ENCODE measurements at places on chromosomes 13 and 19.

DNA sequence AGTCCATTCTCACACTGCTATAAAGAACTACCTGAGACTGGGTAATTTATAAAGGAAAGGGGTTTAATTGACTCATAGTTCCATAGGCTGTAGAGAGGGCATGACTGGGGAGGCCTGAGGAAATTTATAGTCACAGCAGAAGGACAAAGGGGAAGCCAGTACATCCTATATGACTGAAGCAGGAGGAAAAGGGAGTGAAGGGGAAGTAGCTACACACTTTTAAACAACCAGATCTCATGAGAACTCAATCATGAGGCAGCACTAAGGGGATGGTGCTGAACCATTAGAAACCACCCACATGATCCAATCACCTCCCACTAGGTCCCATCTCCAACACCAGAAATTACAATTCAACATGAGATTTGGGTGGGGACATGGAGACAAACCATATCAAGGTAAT lies 209.1 kb downstream of the DIAPH3 start:
- no peak for DNase-seq

DNA sequence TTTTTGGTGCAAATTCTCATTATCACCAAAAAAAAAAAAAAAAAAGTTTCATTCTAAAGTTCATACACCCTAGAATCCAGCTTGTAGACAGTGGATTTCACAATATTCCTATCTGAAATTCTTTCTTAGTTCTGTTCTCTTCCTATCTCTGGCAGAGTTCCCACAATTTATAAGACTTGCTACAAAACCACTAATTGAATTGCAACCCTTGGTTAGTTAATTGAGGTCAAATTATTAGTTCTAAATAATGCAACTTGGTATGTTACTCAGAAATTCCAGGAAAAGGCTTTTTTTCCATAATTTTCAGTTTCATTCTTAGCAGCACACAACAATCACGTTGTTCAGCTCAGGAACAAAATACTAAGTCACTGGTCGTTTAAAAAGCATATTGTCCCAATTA lies 58.5 kb downstream of the SPATA13 start:
- no peak for DNase-seq

GRCh38 chr13:48533961-48534600 lies 1.2 kb upstream of the RCBTB2 start:
- DNase-seq: no peak

DNA sequence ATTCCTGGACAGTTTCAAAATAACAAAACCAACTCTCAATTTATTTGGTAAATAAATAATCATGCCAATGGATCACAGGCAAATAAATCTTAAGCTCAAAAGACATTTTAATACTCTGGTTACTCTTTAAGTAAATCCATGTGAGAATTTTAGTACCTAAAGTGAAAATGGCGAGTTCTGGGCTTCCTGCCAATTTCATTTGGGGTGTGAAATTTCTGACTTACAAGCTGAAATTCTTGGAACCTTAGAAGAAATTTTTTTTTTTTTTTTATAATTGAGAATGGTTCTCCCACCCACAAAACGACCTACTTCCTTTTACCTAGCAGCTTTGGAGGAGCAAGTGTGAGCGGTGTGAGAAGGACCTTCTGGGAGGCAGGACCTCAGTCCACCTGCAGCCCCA lies 354.5 kb upstream of the NBEA start:
- no peak for DNase-seq

- no peak for DNase-seq
These were observed 24.9 kb downstream of the PCID2 start for GRCh38 chr13:113183450-113184129.

DNA sequence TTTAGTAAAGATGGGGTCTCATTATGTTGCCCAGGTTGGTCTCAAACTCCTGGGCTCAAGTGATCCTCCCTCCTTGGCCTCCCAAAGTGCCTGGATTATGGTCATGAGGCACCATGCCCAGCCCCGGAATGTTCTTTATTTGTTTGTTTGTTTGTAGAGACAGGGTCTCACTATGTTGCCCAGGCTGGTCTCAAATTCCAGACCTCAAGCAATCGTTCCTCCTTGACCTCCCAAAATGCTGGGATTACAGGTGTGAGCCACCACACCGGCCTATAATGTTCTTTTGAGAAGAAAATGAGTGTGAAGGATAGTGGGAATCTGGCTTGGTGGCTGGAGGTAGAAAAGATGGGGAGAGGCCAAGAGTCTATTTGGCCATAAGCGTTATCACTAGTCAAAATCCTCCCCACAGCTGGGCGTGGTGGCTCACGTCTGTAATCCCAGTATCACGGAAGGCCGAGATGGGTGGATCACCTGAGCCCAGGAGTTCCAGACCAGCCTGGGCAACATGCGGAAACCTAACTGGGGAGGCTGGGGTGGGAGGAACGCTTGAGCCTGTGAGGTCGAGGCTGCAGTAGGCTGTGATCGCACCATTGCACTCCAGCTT lies 5.2 kb upstream of the BBC3 start:
- DNase-seq: no peak

DNA sequence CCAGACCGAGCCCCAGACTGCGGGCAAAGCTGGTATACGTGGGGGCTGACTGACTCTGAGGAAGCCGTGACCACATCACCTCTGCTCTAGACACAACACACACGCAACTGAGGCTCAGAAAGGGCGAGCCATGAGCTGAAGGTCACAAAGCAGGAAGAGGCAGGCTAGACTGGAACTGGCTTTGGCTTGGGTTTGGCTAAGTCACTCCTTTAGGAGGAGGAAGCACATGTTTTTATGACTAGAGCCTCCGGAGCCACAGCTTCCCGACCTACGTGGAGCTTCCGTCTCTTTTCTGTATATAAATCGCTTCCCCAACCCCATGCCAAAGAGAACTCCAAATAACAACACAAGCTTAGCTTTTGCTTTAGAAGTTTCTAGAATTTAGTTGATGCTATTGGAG lies 48.0 kb downstream of the RFX2 start:
- DNase-seq: no peak

DNA sequence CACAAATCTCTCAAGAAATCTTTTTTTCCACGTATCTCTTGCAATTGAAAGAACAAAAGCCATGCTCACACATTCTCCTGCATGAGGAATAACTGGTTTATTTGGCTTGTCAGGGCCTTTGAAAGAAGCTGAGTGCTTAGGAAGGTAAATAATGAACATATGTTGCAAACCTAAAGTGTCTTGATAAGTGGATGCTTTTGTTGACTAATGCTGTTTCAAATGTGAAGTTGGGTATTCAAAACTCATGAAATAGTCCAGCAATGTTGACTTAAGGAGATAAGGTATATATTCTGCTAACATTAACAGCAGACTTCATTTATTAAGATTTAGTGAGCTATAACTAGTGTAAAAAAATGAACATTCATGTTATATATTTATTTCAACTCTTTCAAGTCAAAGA lies 1792.7 kb upstream of the MIR17HG start:
- DNase-seq: no peak

DNA sequence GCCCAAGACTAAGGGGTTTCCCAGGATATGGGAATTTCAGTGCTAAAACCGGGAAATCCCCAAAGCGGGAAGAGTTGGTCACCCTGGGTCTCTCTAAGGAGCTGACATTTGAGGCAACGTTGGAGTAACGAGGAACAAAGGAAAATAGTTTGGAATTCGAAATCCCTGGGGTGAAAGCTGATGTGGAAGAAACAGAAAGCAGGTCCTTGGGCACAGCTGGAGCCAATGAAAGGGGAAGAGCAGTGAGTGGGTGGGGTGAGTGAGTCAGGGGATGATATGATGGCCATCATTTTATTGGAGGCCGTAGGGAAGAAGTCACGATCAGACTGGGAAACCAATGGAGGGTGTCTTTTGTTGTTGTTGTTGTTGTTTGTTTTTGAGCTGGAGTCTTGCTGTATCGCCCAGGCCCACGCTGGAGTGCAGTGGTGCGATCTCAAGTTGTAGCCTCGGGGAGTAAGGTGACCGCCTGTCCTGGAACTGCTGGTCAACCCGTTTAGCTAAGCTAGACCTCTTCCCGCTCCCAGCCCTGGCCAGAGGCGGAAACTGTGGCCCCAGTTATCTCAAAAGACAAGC lies 3.4 kb upstream of the RFX2 start:
- DNase-seq: no peak

- no peak for DNase-seq
These were observed 5.8 kb upstream of the ONECUT3 start for GRCh38 chr19:1747285-1748114.

DNA sequence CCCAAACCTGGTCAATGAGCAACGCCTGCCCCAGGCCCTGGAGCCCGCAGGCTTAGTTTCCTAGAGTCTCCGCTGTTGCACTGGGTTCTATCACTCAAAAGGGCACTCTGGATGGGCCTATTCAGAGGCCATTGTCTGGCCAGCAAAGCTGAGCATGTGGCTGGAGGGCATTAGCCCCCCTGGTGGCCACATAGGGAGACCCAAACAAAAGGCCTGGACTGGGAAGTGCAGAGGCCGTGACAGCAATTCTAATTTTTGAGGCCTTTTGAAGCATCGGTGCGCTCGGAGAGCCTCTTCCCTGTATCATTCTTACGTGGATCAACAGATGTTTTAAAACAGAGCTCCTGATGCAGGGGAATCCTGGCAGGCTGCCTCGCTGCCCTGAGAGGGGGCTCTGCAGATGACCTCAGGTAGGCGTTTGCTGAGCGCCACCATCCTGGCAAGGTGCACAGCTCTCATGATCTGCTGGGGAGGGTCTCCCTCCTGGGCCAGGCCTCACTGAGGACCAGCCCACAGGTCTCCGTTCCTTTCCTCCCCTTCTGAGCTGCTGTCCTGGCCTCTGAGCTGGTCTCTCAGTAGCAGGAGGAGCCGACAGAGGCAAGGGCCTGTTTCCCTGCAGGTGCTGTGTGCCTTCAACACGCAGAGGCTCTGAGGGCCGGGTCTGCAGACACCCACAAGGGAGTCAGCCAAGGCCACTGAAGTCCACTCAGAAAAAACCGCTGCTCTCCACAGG lies 190.5 kb downstream of the URI1 start:
- no peak for DNase-seq

DNA sequence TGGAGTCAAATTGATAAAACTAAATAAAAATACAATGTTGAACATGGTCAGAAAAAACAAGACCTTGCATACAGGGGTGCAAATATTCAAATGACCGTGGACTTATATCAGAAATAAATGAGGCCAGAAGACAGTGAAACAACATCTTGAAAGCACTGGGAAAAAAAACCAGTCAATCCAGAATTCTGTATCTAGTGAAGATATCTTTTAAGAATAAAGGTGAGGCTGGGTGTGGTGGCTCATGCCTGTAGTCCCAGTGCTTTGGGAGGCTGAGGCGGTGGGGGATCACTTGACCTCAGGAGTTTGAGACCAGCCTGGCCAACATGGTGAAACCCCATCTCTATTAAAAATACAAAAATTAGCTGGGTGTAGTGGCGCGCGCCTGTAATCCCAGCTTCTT lies 15.2 kb upstream of the CEBPA start:
- no peak for DNase-seq

DNA sequence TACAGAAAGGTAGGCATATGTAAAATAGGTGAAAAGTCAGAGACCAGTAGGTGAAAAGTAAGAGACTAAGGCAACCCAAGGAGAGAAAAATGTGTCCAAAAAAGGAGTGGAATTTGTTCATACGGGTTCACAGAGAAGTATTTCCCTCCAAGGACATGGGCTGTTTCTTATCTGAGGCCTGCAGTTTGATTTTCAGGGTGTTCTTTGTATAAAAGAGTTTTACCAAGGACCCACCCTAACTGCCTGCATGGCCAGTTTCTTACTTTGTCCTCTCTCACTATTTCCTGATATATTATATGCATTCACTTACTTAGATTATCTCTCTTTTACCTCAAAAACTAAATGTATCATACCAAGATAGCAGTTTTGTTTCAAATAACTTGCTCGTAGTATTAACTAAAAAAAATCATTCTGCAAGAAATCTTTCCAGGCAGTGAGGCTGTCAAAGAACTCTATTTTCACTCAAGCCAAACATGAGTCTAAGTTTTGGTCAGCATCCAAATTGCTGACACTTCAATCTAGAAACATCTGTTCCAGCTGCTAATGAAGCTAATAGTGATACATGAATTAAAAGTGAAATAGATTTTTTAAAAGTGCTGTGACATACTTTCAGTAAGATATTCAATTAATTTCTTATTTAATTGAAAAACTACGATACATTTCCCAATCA lies 141.4 kb upstream of the SGCG start:
- DNase-seq: no peak

DNA sequence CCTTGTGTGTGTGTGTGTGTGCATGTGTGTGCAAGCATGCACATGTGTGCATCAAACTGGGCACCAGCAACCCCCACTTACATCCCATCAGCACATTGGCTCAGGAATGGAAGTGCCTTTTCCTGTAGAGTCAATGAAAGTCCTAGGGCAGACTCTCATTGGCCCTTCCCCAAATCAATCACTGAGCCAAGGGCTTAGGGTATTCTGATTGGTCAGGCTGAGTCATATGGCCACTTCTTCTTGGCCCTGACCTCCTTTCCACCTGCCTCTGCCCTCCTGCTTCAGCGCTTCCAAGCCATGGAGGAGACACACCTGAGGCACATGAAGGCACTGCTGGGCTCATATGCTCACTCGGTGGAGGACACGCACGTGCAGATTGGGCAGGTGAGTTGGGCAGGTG lies 20.9 kb downstream of the FCHO1 start:
- no peak for DNase-seq

- no peak for DNase-seq
These were observed 2.3 kb downstream of the ATP11A start for GRCh38 chr13:112692104-112692503.

DNA sequence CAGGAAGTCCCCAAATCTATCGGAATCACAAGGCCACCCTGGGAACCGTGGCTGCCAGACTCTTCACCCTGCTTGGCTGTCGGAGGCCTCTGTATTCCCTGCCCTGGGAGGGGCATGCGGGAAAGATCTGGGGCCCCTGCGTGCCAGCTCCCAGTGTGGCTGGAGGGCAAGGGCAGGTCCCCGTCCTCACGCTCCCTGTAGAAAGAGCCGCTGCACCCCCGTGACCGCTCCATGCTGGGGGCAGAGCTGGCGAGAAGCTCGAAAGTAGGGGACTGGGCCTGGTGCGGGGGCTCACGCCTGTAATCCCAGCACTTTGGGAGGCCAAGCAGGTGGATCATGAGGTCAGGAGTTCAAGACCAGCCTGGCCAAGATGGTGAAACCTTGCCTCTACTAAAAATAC lies 208.4 kb upstream of the SOX1 start:
- DNase-seq: no peak

- DNase-seq: no peak
These were observed 405.0 kb downstream of the COG6 start for GRCh38 chr13:40060296-40061007.
